ENCODE measurements at places on chromosomes 13 and 19.

DNA sequence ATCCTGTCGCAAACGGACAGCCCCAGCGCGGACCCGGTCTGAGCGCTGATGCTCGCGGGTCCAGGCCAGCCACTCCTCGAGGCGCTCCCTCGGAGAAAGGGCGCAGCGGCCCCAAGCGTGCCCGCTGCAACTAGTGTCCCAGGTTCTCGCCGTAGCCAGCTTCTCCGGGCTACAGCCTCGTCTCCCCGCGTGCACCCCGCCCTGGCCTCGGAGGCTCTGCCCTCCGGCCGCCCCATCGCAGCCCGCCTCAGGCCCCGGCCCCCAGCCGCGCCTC lies 487 bp downstream of the FLT1 start:
- DNase-seq = no peak

- DNase-seq = no peak
These were observed 4.3 kb downstream of the PIN1 start for GRCh38 chr19:9839415-9839814.

GRCh38 chr13:46267166-46267565 lies 55.4 kb downstream of the LRRC63 start:
- DNase-seq = no peak

- DNase-seq = no peak
These were observed 60.0 kb upstream of the GPR183 start for GRCh38 chr13:99367106-99367616.

DNA sequence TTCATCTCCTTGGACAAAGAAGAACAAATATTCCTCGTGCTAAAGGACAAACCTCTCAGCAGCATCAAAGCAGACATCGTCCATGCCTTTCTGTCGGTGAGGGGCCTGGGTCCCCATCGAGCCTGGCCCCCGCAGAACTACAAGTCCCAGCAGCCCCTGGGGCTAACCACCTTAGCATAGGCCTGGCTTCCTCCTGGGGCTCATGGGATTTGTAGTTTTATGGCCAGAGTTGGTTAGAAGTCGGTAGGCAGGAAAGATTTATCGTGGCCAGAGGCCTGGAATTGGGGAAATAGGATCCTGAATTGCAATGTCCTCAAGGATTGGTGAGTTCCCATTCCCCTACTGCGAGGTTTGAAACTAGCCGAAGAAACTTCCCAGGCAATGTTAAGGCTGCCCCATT lies 19.6 kb downstream of the TMEM150B start:
- DNase-seq = peak; percentile 40

DNA sequence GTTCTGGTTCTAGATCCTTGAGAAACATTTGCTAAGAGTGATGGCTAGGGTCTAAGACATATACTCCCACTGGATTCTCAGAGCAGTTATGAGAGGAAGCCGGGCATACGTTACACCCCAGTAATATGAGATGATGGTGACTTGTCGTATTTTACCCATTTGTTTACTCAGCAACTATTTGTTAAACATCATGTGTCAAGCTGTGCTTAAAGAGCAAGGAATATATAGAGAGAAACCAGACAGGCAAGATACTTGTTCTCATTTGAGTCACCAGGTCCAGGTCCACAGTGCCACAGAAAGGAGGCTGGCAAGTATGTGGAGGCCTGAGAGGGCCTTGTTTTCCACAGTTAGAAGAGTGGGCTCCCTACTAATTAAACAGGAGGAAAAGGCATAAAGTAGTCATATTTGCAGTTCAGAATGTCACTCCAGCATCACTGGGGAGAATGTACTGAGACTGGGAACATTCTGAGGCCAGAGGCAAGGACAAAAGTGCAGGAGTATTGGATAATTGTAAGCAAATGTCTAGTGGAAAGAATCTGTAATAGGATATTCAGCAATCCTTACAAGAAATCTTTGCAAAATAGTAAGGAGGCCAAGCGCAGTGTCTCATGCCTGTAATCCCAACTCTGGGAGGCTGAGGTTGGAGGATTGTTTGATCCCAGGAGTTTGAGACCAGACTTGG lies 142.2 kb downstream of the IRS2 start:
- no peak for DNase-seq

DNA sequence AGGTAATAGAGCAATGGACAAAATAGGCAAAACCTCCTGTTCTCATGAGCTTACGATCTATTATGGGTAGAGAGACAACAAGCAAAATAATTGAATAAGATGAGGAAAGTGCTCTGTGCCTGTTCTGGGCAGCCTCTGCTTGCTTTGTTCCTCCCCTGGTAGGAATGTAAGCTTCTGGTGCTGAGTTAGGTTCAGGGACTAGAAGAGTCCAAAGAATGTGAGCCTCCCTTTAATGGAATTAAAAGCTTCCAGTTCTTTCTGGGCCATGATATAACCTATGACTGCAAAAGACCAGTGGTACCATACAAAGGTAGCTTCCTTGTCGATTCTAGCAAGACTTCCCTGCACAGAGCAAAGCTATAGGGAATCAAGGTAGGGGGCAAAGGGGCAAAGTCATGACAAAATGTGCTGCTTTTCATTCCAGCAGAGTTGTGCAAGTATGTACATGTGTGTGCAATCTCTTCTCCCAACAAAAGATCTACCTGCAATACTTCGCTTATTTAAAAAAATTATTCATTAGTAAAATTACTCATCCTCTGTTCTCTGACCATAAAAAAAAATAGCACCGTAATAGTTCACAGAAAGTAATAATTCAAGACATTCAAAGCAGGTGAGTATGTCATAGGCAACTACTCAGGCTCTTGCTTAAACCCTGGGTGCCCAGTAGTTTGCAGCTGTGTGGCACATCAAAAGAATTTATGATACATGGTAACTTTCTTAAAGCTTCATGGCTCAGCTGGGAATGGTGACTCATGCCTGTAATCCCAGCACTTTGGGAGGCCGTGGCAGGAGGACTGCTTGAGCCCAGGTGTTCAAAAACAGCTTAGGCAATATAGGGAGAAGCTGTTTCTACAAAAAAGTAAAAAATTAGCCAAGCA lies 21.4 kb downstream of the ACOD1 start:
- DNase-seq = no peak

DNA sequence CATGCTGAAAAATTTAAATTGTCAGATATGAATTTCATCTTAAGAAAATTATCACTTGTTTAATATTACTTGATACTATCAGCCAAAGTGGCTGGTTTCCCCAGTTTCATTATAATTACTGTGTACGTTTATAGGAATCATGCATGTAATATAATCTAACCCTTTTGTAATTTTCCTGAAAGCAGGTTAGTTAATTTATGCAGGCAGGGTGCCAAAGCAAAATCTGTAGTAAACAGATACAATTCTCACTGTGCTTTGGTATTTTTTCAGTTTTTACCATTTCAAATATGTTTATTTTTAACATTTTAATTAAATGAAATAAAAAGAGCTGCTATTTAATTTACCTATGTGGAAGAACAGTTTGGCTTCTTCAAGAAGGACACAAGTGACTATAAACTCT lies 1227.5 kb upstream of the MIR17HG start:
- DNase-seq = no peak

GRCh38 chr19:2546128-2547032 lies 70.5 kb downstream of the GADD45B start:
- DNase-seq = no peak

DNA sequence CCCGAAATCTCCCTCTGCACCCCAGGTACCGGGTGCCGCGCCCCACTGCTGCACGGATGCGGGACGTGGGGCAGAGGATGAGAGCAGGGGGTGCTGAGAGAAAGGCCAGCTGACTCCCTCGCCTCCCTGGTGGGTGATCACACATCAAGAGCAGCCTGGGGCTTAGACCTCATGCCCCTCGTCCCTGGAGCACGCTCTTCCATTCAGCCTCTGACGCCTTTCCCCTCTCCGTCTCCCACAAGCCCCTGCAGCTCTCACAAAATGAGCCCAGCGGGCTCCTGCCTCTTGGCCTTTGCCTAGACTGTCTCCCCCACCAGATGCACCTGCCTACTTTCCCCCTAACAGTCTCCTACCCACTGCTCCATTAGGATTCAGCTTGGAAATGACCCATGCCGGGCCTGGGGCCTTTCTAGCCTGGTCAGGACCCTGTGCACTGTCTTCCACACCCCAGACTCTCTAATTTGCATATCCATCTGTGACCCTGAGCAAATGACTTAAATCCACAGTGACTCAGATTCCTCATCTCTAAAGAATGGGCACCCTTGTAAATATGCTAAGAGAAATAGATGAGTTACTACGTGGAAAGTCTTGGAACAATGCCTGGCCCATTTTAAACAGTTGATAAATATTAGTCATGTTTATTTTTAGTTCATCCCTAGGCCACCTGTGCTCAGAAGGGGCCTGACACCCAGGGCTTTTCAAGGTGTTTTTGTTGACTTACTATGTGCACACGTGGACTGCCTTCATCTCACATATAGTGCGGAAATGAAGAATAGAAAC lies 582 bp upstream of the PTPRH start:
- peak; percentile 49 for DNase-seq

DNA sequence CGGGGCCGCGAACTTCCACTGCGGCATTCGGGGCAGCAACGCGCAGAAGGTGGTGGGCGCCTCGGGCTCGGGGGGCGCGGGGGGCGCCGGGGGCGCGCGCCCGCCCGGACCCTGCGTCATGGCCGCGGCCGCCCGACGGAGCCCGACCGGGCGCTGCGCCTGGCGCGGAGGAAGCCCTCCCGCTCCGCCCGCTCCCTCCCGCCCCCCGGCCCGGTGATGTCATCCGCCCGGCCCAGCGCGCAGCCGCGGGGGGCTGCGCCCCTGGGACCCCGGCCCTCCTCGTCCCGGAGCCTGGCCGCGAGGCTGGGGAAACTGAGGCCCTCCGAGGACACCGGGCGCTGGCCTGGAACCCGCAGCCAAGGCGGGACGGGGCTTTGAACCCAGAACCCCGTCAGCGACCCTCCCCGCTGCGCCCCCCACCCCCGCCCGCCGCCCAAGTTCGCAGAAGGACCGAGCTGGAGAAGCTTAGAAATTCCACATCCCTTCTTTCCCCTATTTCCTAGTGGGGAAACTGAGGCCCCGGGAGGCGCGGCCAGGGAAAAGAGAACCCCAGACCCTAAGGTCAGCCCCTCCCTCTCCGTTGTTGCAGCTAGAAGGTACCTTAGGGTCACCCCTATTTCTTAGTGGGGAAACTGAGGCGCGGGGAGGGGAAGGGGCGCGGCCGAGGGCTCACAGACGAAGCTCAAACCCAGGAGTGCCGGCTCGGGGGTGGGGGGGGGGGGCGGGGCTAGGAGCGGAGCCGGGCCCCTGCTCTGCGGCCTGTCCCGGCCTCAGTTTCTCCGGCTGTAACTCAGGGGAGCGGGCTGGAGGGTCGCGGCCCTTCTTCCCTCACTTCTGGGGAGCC lies at the start of gene SHC2:
SHC2 (minus strand) TSS at position 157 of the 844 bp plus-strand sequence; CDS start at position 120, 37 bp downstream.
- peak; percentile 30 for DNase-seq

- no peak for DNase-seq
These were observed 9.5 kb downstream of the SERPINE3 start for GRCh38 chr13:51349016-51349415.

DNA sequence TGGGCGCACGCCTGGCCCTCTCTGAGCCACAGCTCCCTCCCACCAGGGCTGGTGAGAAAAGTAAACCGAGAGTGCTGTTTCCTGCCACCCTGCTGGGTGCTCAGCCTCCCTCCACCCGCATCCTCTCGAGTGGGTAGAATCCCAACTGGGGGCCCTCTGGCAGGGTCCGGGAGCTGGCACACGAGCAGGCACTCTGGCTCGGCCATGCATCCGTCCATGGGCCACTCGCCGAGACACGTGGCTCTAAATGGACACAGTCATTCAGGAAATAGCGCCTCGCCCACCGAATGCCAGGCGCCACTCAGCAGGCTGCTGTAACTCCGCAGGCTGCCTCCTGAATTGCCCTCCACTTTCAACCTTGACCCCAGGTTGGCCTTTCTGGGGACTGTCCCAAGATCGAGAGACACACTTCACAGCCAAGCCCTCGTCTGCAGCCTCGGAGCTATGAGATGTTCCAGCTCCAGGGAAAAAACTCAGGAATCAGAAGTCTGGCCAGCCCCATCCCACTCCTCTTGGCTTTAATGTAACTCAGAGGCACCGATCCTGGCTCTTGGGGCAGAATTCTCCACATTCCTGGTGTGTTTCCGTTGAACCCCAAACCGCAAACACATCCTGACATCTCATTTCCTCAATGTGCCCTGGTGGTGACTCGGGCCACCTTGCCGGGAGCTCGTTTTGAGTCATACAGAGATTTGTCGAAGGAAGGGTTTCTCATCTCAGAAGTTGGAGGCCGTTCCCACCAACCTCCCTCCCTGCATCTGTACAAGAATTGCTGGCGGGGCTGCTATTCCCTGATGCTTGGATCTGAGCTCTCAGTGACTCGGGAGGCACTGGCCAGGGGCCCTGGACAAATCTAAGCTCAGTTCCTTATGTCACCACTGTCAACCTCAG lies 14.1 kb downstream of the KLF2 start:
- no peak for DNase-seq

- DNase-seq = no peak
These were observed 59.7 kb downstream of the SHISA2 start for GRCh38 chr13:25992076-25992475.

DNA sequence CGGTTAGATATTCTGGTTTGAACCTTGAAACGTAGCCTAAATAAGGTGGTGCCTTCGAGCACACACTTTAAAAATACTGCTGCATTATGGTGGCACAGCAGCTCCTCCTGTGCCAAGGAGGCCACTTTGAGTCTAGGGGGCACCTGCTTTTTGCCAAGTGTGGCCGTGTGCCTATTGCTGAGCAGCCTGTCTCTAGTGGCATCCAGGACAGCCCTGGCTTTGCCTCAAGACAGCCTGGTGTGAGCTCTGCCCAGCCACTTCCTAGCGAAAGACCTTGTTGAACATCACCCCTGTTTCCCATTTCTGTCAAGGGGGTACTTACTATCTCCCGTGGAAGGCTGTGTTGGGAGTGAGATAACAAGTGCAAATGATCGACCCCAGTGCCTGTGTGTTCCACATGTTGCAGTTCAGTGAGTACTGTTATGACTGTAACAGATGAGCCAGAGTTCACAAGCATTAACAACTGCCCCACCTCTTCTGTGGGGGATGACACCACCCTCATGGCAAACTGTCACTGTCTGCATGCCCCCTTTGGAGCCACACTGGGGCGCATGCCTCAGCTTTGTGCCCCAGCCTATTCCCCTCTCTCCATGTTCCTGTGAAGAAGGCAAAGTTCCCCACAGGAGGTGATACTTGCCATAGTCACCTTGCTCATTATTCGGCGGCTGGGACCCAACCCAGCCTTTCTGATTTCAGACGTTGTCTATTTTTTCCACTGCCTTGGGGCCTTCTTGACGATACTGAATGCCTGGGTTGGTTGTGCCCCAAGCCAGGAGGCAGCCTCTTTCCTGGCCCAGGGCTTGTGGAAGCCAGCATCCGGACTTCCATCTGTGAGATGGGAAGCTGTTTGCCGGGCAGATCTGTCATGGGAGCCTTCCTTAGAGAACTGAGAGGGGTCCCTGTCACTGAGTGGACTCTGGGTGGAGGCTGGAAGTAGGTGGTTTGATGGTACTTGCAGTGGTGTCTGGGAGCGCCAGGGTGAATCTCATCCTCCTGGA lies 5.4 kb downstream of the GATAD2A start:
- DNase-seq = no peak

- peak; percentile 28 for DNase-seq
These were observed 215.2 kb downstream of the NBEA start for GRCh38 chr13:35157143-35157755.

GRCh38 chr13:77779552-77780272 lies 82.2 kb downstream of the SLAIN1 start:
- DNase-seq = peak; percentile 38

- DNase-seq = no peak
These were observed 3.8 kb downstream of the NPHS1 start for GRCh38 chr19:35848486-35848885.

GRCh38 chr13:45592758-45593157 lies 22.8 kb downstream of the ERICH6B start:
- DNase-seq = no peak

- DNase-seq = no peak
These were observed 15.1 kb upstream of the ZNF507 start for GRCh38 chr19:32330213-32330857.

All from NCI-H1436 (cell line).